MV-4-11 (cell line): ENCODE measurements at places on chromosomes 7 and 10.

GRCh38 chr10:12350167-12350872, 973 bp downstream of the CAMK1D start:
- peak; percentile 35 for DNase-seq

DNA sequence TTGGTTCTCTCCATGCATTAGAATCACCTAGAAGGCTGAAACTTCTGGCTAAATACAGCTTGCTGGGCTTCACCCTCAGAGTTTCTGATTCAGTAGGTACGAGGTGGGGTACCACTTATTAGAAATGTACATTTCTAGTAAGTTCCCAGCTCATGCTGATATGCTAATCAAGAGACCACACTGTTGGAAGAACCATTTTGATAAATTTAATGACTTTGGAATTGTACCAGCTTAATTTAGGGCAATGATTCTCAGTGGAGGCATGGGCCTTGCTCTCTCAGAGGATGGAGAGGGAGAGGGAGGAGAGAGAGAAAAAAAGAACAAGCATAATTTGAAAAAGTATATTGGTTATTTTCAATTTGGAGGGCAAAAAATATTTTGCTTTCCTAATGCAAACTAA, 20.3 kb downstream of the CPN1 start:
- DNase-seq, result no peak

GRCh38 chr7:133688483-133689239, 435.8 kb downstream of the EXOC4 start:
- peak; percentile 83 for DNase-seq

GRCh38 chr7:30165590-30165989, 30.8 kb downstream of the MTURN start:
- DNase-seq, result no peak

DNA sequence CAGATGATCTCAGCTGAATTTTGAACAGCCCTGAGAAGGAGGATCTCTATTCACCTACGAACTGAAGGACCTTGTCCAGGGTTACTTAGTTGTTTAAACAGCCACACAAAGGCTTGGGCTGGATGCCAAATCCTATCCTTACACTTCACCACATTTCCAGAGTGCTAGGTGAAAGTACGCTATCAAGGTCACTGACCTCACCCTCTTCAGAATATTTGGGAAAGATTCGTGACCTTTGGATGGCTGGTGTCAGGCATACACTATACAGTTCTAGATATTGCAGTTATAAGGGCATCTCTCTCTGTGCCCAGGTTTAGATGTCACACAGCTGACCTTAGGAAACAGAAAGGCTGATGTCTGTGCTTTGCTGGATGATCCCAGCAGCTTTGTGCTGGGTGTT, 61.2 kb upstream of the ABLIM1 start:
- no peak for DNase-seq

GRCh38 chr7:155203059-155203881, 94.4 kb upstream of the INSIG1 start:
- no peak for DNase-seq

- no peak for DNase-seq
Measured at GRCh38 chr10:14454629-14455028, 123.9 kb upstream of the FRMD4A start.

DNA sequence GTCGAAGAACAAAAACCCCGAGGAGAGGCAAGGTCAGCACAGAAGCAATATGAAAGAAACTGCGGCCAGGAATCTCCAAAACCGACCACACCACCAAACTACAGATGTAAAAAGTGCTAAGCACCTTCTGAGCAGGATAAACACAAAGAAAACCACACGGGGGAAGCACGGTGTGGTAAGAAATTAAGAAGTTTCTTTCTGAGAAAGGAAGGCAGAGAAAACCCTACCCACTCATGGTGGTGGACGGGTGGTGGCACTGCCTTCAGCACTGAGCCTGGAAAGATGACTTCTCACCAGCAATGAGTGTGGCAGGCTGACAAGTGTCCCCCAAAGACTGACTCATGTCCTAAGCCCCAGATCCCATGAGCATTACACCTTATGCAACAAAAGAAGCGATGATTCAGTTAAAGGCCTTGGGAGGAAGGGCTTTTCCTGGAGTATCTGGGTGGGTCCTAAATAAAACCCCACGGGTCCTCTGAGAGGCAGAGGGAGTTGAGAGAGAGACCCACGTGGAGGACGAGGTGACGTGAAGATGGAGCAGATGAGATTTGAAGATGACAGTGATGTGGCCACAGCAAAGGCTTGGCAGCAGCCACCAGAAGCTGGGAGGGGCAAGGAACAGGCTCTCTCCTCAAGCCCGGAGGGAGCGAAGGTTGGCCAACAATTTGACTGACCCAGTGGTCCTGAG, 124.9 kb downstream of the DLG5 start:
- peak; percentile 29 for DNase-seq

GRCh38 chr10:119754085-119754484, 28.2 kb downstream of the INPP5F start:
- no peak for DNase-seq

DNA sequence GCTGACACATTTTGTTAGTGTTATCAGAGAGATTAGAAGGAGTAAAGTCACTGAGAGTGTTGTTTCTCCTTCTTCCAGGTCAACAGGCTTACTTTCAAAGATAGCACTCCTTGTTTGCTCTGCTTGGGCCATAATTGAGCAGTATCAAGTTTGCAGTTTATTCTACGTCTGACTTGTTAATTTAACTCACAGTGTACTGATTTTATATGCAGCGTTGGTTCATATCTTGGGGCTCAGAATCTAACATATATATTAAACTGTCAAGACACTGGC, 430.2 kb downstream of the EXOC4 start:
- DNase-seq, result no peak

DNA sequence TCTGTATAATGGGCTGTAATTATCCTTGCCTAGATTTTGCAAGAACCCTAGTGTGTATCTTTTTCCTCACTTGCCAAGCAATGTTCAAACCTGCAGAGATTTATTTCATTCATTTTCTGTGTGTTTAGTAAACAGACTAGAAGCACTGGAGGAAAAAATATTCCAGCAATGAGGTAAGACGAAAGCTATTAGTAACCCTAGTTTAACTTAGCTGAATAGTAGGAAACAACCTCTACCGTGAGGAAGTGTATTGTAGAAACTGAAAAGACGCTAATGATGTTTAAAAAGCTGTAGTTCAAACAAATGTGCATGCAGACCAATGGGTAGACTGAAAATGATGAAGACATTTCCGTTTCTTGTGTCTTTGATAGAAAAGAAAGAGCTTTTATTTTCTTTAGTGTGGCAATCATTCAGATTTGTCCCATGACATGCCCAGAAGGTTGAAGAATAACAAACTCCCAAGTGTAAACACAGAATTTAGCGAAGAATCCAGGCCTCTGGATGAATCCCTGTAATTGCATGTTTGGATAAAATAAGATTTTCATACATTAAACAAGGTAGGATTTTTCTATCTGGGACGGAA, 20.7 kb downstream of the CAV1 start:
- DNase-seq, result no peak

- no peak for DNase-seq
Measured at GRCh38 chr10:101768791-101769170, 7.1 kb downstream of the FGF8 start.

DNA sequence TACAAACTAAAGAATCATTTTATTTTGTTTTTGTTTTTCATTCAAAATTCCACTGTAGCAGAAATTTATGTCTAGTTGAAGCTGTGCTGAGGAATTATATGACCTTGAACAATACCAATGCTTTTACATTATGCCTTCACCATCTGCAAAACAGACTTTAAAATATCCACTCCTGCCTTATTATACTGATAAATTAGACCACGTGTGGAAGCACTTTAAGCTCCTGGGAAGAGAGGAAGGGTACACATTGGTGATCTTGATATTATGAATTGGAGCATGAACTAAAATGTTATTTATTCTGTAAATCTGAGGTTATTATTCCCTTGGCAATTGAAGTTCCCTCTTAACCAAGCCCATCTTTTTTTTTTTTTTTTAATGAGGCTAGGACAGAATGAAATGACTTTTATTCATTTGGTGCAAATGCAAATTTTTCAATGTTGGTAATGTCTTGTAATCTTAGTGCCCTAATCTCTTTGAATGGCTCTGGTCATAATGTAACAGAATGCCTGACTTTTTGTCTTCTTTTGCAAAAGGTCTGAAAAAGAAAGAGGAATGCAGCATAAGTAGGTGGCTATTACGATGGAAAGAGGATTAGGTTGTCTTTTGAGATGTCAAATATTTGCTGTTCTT, 139.9 kb upstream of the COBL start:
- DNase-seq, result no peak

DNA sequence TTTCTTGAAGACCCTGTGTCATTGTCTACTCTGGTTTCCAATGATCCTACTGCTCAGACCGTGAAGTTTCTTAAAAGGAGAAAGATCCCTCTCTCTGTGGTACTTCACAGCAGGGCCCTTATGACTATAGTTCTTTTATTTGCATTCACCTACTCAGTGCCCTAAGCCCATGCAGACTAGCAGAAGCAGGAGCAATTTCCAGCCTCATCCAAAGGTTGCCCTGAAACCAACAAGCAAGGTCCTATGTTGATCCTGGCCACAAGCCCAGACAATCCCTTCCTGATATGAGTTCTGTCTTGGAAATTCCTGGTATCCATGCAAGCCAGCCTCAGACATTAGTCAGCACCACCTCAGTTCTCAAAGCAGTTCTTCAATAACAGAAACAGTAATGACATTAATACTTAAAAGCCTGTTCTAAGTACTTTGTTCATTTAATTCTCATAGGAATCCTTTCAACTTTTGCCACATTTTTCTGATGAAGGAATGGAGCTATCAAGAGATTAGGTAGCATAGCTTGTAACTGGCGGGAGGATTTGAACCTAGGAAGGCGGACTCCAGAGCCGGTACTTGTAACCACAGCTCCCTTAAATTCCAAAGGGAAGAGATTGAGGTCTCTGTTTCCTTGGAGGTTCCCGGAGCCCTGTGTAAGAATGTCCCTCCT, 58.1 kb upstream of the ST8SIA6 start:
- no peak for DNase-seq

DNA sequence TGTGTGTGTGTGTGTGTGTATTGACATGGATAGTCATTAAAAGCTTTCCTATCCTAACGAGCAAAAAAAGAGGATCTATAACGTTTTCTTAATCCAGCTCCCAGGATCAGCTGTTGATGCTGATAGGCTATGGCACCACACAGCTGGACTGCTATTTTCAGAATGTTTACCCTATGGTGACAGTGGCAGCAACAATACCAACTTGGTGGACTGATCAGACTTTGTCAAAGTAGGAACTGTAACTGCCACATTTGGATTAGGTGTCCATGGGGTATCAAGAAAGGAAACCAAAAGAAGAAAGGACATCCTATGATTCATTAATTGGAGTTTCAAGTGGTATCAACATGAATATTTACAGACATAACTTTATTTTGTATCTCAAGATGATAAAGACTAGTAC, 2.7 kb upstream of the CLEC5A start:
- peak; percentile 94 for DNase-seq

- DNase-seq, result no peak
Measured at GRCh38 chr7:48938539-48939295, 14.4 kb downstream of the CDC14C start.

GRCh38 chr10:42951486-42952251, 125.2 kb upstream of the RET start:
- DNase-seq, result no peak

GRCh38 chr7:125661006-125661405, 731.4 kb upstream of the POT1 start:
- DNase-seq, result no peak

- DNase-seq, result no peak
Measured at GRCh38 chr7:157719008-157719682, 382.3 kb downstream of the DNAJB6 start.

GRCh38 chr10:11082526-11082925, 64.9 kb downstream of the CELF2 start:
- DNase-seq, result no peak

DNA sequence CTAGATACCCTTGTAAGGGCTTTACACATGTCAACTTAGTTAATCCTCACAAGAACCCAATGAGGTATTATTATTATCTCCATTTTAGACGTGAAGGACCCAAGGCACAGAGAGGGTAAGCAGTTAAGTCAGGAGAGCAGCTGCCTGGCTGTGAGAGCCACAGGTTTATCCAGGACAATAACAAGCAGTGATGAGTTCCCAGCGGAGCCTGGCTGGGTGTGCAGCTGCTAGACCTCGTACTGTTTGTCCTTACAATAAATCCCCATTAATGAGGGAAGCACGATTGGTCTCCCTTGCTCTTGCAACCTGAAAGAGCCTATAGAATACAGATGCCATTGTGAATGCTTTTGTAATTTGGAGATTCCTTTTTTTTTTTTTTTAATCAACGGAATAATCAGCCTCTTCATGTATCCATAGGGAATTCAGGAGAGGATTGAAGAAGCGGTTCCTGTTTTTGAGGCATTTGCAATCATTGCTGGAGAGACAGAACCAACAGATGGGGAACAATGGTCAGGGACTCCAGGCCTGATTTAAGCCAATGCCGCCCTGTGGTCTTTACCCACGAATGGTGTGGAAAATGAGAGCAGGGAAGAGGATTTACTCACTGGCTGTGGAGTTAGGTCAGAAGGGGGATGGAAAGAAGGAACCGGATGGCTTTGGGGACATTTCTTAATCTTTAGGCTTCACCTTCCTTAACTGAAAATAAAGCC, 12.3 kb upstream of the ASB4 start:
- DNase-seq, result no peak

- no peak for DNase-seq
Measured at GRCh38 chr7:39168403-39169098, 190.8 kb downstream of the POU6F2 start.

DNA sequence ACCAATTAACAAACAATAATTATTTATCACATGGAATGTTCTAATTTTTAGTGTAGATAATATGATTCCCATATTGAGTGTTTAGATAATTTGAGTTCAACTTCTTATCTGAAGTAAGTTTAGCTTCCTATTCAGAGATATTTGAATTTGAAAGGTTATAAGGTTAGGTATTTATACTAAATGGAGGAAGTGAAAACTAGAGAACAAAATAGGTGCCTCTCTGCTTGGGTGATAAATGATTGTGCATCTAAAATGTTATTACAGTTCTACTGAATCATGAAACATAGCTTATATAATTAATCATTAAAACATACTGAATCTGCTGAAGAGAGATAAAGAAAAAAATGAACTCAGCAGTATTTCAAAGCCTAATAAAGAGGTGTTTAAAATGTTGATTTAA, 1174.3 kb downstream of the XPNPEP1 start:
- no peak for DNase-seq

DNA sequence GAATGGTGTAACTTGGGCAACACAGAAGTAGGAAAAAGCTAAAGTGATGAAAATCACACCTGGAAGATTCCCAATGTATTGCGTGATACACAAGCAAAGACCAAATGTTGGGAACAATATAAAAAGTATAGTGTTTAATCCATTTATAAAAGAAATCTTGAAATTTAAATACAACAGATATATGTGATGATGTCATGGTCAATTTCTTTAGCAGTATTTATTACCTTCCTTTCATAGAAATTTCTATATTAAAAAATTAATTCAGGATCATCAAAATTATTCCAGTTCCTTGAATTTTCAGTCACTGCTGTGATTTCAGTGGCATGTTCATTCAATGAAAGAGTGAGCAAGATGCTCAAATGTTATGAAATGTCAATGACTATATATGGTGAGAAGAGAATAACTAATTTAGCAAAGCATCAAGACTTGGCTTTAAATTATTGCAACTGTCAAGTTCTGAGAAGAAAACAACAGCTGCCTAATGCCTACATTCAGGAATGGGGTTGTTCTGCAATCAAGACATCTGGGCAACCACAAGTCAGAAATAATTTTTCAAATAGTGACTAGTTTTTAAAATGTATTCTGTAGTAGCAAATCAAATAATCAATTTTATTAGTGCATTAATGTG, 308.8 kb downstream of the SEMA3D start:
- peak; percentile 3 for DNase-seq
